ENCODE measurements at places on chromosomes 2 and 18. TPM values are rescaled to one million over a fixed set of nuclear protein-coding genes. Genes with fewer than 3 reads are reported as not detected.

GRCh38 chr2:143937723-143938350 is 582.1 kb downstream of the ZEB2 start:
- no peak for DNase-seq
- H3K4me1 ChIP-seq: no peaks in the 10 kb centered on the region
- no peak overlapping the region for H3K27ac ChIP-seq
- no peak overlapping the region for H3K4me3 ChIP-seq

- no peaks in the 10 kb centered on the region for H3K27me3 ChIP-seq
- H3K4me3 ChIP-seq: no peak overlapping the region
- H3K27ac ChIP-seq: no peak overlapping the region
- DNase-seq: no peak
- peaks cover 1% of the 10 kb centered on the region for H3K36me3 ChIP-seq
- H3K4me1 ChIP-seq: peaks cover under 1% of the 10 kb centered on the region
These were observed 73.6 kb downstream of the DNMT3A start for GRCh38 chr2:25268139-25268538.

GRCh38 chr18:58541789-58542425 is 87.0 kb downstream of the ALPK2 start:
- peaks cover 62% of the 10 kb centered on the region for H3K4me1 ChIP-seq
- H3K36me3 ChIP-seq: peaks cover 2% of the 10 kb centered on the region
- H3K27ac ChIP-seq: peak overlapping the region; percentile 100
- no peak overlapping the region for H3K4me3 ChIP-seq
- DNase-seq: peak; percentile 91

DNA sequence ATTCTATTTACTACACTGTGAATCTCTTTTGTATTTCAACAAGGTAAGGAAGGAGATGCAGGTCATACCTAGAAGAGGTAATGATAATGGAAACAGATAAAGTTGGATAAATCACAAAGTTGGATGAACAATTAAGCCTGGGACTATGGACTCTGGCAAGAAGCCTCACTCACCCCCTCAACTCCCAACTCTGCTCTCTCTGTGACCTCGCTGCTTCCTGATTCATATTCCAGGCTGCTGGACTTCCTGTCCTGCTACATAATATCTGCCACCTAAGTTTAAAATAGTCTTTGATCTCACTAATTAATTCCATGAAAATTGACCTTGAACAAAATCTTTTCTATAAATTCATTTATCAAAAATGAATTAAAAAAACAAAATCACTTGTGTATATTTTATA is 215.3 kb downstream of the CALCRL start:
- H3K4me3 ChIP-seq: no peak overlapping the region
- DNase-seq: no peak
- no peaks in the 10 kb centered on the region for H3K27me3 ChIP-seq
- no peak overlapping the region for H3K27ac ChIP-seq

DNA sequence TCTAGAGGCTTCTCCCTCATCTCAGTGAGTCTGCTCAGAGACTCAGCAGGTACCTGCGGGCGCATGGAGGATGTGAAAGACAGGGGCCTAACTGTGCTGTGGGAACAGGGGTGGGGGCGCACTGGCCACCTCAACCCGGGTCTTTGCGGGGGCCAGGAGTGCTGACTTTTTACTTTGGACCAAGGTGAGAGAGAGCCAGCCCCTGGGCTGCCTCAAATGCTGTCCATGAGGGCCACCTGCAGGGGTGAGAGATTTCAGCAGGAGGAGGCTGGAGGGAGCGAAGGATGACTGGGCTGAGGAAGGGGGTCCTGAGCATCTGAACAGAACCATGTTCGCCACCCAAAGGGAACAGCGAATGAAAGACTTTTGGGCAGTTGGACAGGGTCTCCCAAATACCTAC is 129.4 kb downstream of the TNS1 start:
- no peaks in the 10 kb centered on the region for H3K36me3 ChIP-seq
- no peak for DNase-seq
- no peak overlapping the region for H3K4me3 ChIP-seq
- H3K27me3 ChIP-seq: no peaks in the 10 kb centered on the region
- H3K27ac ChIP-seq: no peak overlapping the region
- no peaks in the 10 kb centered on the region for H3K4me1 ChIP-seq

DNA sequence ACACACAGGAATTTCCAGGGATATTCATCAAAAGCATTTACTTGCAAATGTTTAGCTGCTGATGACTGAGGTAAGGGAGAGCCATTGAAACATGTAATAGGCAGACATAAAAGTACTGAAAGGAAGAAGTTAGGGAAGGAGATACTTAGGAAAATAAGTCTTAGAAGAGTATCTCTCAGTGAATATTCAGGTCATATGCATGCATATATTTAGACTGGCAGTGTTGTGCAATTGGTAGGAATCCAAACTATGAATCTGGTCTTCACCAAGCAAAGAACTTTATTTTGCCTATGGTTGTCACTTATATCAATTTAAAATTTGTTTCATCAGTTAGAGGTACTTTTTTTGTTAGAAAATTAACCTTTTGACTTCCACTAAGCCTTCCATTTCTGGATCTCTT is 1490.7 kb downstream of the SUCLG1 start:
- DNase-seq: no peak
- H3K36me3 ChIP-seq: no peaks in the 10 kb centered on the region
- no peak overlapping the region for H3K27ac ChIP-seq
- no peak overlapping the region for H3K4me3 ChIP-seq
- H3K4me1 ChIP-seq: no peaks in the 10 kb centered on the region
- H3K27me3 ChIP-seq: no peaks in the 10 kb centered on the region

- H3K36me3 ChIP-seq: no peaks in the 10 kb centered on the region
- no peak for DNase-seq
- H3K27me3 ChIP-seq: no peaks in the 10 kb centered on the region
- no peak overlapping the region for H3K4me3 ChIP-seq
- no peaks in the 10 kb centered on the region for H3K4me1 ChIP-seq
These were observed 131.7 kb upstream of the TWIST2 start for GRCh38 chr2:238716171-238716570.

DNA sequence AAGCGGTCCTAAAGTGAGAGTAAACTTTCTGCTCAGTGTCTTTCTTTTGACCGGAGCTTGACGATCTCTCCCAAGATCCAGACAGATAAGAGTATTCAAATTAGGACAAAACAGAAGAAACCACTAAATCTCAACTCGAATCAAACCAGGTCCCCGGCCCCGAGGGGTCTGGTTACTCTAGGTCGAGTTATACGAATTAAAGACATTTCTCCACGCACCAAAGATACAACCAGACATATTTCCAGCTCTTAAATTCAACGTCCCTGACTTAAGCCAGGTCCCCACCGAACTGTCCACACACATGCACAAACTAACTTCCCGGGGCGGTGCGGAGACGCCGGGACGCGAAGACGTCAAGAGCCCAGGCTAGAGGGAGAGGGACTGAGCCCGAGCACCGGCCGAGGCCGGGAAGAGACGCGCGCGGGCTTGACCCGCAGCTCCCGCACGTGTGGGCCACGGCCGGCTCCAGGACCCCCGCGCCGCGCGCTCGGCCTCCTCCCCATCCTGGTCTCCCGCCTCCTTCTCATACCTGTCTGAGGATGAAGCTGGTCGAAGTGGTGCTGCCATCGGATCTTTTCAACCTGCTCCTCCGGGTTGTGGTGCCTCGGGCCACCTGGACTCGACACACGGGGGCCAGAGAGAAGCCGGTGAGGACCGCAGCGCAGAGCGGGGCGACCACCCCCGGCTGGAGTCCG is 896 bp downstream of the CACNB4 start:
- peaks cover 5% of the 10 kb centered on the region for H3K27me3 ChIP-seq
- DNase-seq: no peak
- H3K4me3 ChIP-seq: peak overlapping the region; percentile 76
- H3K27ac ChIP-seq: no peak overlapping the region

DNA sequence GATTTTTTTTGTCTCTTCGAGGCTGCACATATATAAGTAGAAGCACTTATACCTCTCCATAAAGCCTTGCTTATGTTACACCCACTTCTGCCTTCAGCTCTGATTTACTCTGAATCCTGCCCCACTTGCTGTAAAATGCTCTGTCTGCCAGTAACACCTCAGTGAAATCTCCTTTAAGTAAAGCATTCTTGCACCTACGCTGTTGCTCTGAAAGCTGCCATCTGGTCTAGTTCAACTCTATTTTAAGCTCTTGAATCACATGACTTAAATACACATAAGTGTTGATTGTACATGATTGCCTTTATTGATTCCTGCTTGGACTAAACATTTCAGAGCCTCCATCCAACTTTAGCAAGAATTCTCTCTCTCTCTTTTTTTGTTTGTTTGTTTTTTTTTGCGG is 609.0 kb upstream of the CELF4 start:
- no peak for DNase-seq
- no peaks in the 10 kb centered on the region for H3K36me3 ChIP-seq
- no peak overlapping the region for H3K4me3 ChIP-seq

DNA sequence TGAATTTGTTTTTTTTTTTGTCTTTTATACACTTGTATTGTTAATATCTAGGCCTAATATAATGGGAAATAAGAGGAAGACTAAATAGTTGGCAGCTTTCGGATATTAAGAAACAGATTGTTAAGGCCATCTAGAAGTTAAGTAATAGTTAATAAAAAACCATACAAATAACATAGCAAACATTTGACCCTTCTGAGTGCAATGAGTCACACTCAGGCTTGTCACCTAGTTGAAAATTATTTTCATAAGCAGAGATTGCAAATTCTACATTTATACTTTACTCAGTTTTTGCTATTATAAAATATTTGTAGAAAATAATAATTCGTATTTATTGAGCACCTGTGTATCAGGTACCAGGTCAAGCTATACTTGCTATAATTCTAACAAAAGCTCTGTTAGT is 2.4 kb downstream of the NUP35 start:
- no peak for DNase-seq
- peaks cover 4% of the 10 kb centered on the region for H3K4me1 ChIP-seq
- no peaks in the 10 kb centered on the region for H3K27me3 ChIP-seq

- H3K4me3 ChIP-seq: no peak overlapping the region
- no peak for DNase-seq
- H3K27me3 ChIP-seq: no peaks in the 10 kb centered on the region
- no peaks in the 10 kb centered on the region for H3K36me3 ChIP-seq
These were observed 83.2 kb downstream of the CD8B2 start for GRCh38 chr2:106570316-106570715.

- no peak overlapping the region for H3K27ac ChIP-seq
- H3K36me3 ChIP-seq: no peaks in the 10 kb centered on the region
- H3K4me3 ChIP-seq: no peak overlapping the region
These were observed 11.7 kb upstream of the CCDC74B start for GRCh38 chr2:130156624-130157004.

DNA sequence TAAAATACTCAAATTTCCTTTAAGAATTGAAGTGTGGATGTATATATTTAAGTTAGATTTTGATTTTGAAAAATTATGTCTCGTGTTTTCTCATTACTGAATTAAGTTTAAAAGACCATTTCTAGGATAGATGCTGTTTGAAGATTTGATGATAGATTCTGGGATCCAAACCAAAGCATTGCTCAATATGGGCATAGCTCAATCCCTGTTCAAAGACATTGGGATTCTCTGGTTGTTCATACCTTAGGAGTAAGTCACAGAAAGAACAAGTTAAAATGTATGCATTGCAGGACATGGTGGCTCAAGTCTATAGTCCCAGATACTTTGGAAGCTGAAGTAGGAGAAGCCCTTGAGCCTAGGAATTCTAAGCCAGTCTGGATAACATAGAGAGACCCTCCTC is 622.3 kb downstream of the ADCYAP1 start:
- H3K4me3 ChIP-seq: no peak overlapping the region
- no peaks in the 10 kb centered on the region for H3K27me3 ChIP-seq
- H3K27ac ChIP-seq: no peak overlapping the region
- no peaks in the 10 kb centered on the region for H3K36me3 ChIP-seq
- no peak for DNase-seq

- DNase-seq: no peak
- H3K27ac ChIP-seq: no peak overlapping the region
- no peaks in the 10 kb centered on the region for H3K36me3 ChIP-seq
These were observed 91.5 kb upstream of the PARD3B start for GRCh38 chr2:204453730-204454167.

DNA sequence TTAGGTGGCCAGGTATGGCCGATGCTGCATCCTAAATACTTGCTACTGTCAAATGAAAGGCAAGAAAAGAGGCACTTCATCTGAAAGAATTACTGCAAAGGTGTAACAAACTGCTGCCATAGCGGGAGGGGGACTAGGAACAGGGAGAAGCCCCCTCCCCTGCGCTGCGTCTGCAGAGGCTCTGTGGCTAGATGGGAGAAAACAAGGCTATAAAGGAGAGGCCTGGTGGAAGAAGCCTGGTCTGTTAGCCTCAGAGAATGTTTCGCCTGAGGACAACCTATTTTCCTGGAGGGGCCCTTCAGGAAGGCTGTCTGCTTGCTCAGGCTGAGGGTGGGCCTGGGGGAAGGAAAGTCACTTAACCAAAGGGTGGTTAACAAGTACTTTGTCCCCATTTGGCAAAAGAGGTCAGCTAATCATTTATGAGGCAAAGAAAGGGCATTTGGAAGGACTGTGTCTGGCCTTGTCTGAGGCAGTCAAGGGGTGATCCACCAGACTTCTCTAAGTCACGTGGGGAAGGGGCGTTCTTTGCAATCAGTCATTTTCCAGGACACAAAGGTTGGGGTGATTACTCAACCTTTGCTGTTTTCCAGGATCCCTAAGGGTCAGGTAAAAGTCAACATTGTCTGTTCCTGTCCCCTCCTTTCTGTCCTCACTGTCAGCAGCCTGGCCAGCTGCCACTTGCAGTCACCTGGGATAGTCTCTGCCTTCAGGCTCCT is 103.0 kb upstream of the TMEM200C start:
- no peak for DNase-seq
- no peaks in the 10 kb centered on the region for H3K27me3 ChIP-seq
- H3K4me1 ChIP-seq: peaks cover 14% of the 10 kb centered on the region
- H3K4me3 ChIP-seq: no peak overlapping the region
- H3K36me3 ChIP-seq: no peaks in the 10 kb centered on the region

GRCh38 chr2:20649576-20649975 is 1.3 kb downstream of the HS1BP3 start:
- H3K4me1 ChIP-seq: peaks cover 4% of the 10 kb centered on the region
- peaks cover 3% of the 10 kb centered on the region for H3K36me3 ChIP-seq
- no peak overlapping the region for H3K4me3 ChIP-seq
- DNase-seq: no peak
- 0 out of 2 replicates have a peak, but pooled peaks cover 1% of the 10 kb centered on the region for H3K27me3 ChIP-seq

Gene CCDC148
- polyA plus RNA-seq: 0.21 TPM

Gene COX5B
- 466 TPM for polyA plus RNA-seq

Gene MROH2A
- polyA plus RNA-seq: not detected

Gene SGPP2
- 5.3 TPM for polyA plus RNA-seq

Gene SERPINB13
- polyA plus RNA-seq: not detected

Gene C1QL2
- not detected for polyA plus RNA-seq

Gene PARD3B
- not detected for polyA plus RNA-seq

Gene TMEM127
- 18.4 TPM for polyA plus RNA-seq

Gene PARD6G
- 1.2 TPM for polyA plus RNA-seq

Gene SIX2
- polyA plus RNA-seq: not detected

Gene ERFE
- not detected for polyA plus RNA-seq

Gene PTPRN
- 0.20 TPM for polyA plus RNA-seq
